Lower lobe of right lung (tissue), 2 donors: ENCODE measurements at places on chromosomes 4 and X. TPM values are rescaled to one million over a fixed set of nuclear protein-coding genes. Genes with fewer than 3 reads are reported as not detected.

DNA sequence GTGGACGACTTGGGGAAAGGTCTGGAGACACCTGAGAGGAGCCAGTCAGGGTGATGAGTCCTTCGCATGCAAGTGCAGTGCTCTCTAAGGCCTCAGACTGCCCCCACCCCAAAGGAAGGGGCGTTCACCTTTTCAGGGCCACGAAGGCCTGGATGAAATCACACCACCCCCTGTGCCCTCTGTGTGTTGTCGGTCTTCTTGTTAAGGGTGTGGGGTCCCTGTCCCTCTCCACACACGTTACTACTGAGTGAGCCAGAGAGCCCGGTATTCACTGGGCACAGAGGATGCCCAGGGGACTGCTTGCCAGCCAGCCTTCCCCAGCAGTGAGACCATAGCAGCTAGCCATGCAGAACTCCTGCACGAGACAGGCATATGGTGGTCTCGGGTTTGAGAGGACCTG, 72.0 kb downstream of the MTMR1 start:
- no peaks in the 10 kb centered on the region for H3K4me1 ChIP-seq
- H3K36me3 ChIP-seq: peaks cover 9% of the 10 kb centered on the region
- H3K4me3 ChIP-seq: no peak overlapping the region
- DNase-seq: no peak

DNA sequence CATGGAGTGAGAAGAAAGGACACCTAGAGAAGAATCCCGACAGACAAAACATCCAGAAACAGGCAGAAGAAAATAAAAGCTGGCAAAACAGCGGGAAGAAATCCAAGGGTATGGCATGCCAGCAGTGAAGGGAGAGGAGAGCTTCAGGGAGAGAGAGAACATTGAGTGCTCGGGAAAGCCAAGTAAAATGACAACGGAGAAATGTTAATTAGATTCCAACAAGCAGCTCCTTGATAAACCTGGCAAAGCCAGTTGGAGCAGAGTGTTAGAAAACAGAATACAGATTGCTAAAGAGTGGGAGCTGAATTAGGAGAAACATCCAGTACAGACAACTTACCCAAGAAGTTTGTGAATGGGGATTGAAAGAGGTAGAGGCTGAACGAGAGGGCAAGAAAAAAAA, 40.4 kb upstream of the MAOA start:
- DNase-seq: no peak
- no peak overlapping the region for H3K4me3 ChIP-seq
- no peaks in the 10 kb centered on the region for H3K36me3 ChIP-seq
- no peak overlapping the region for H3K27ac ChIP-seq

GRCh38 chrX:68827848-68828624, 785 bp upstream of the EFNB1 start:
- peak overlapping the region; percentile 89 for H3K27ac ChIP-seq
- H3K4me3 ChIP-seq: peak overlapping the region; percentile 75
- H3K36me3 ChIP-seq: no peaks in the 10 kb centered on the region
- H3K27me3 ChIP-seq: no peaks in the 10 kb centered on the region

The STPG2 gene
- total RNA-seq: 1.1 TPM

DNA sequence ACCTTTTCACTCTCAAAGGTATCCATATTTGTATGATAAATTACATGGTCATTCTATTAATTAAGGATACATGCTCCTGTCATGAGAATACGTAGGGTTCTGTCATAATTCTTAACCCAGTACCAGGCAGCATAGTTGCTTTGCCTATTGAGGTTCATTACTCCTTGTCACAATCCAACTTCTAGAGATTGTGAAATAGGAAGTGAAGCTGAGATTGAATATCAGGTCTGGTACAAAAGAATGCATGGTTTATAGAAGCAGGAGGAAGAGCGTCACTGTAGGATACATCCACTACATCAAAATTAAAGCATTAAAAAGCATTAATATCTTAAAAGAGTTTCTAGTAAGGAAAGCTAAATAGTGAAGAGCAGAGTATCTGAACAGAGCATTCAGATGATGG, 647.0 kb downstream of the IQCM start:
- H3K36me3 ChIP-seq: no peaks in the 10 kb centered on the region
- no peak for DNase-seq
- H3K27ac ChIP-seq: no peak overlapping the region

DNA sequence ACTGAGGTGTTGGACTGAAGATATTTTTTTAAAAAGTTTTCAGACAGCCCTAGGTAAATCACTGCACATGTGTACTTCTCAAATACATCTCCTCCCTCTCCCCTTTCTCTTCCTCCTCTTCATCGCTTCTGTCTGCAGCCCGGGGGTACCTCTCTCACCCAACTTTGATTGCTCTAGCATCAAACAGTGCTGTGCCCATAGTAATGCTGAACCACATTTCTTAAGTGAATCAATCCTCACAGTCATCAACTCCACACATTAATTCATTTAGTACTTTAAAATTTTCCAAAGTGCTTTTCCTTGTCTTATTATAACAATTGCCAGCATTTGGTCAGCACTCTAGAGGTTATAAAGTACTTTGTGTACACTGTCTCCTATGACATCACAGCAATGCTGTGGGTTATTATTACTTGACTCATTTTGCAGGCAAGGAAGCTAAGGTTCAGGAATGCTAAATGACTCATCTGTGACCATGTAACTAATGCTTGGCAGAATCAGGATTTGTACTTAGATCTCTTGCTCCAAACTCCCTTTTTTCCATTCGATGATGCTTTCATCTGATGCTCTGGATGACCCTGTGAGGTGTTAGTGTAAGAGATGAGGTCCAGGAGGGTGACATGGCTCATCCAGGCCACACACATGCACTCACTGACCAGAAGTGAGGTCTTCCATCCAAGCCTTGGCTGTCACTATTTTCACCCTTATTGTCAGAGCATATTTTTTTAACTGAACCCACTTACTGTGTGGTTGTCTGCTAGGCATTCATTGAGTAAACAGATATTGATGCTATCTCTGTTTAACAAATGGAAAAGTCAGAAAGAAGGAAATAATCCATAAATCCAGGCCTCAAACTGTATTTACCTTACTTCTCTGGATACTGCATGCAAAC, 58.8 kb downstream of the RHOH start:
- H3K27ac ChIP-seq: no peak overlapping the region
- no peaks in the 10 kb centered on the region for H3K36me3 ChIP-seq
- no peak overlapping the region for H3K4me3 ChIP-seq
- H3K27me3 ChIP-seq: no peaks in the 10 kb centered on the region

The GABRQ gene
- not detected for total RNA-seq

The GAGE12F gene
- not detected for total RNA-seq

The RPS6KA6 gene
- 1.9 TPM for total RNA-seq

GRCh38 chrX:120456973-120457372, 12.1 kb downstream of the LAMP2 start:
- no peak overlapping the region for H3K27ac ChIP-seq
- no peaks in the 10 kb centered on the region for H3K27me3 ChIP-seq
- peaks cover 14% of the 10 kb centered on the region for H3K36me3 ChIP-seq
- H3K4me1 ChIP-seq: peaks cover 18% of the 10 kb centered on the region
- H3K4me3 ChIP-seq: no peak overlapping the region

- no peak for DNase-seq
- no peak overlapping the region for H3K4me3 ChIP-seq
- H3K36me3 ChIP-seq: no peaks in the 10 kb centered on the region
- peaks cover 20% of the 10 kb centered on the region for H3K4me1 ChIP-seq
Observed at GRCh38 chr4:99205153-99205979, 13.7 kb downstream of the ADH6 start.

DNA sequence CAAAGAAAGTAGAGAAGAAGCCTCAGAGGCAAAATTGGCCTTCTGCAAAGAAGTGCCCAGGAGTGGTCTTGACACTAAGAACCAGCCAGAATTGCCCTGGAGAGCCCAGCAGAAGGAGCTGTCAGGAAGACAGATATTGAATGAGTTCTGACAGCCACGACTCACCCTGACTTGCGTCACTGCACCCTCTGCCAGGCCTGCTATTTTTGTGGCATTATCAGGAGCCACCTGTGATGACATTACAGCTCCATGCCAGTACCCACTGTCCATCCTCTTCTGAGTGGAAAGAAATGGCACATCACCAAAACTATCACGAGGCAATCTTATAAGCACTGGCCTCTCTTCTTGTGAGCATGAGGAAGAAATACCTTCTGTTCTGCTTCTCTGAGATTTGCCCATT, 67.7 kb downstream of the SMIM20 start:
- no peaks in the 10 kb centered on the region for H3K4me1 ChIP-seq
- H3K27ac ChIP-seq: no peak overlapping the region
- no peaks in the 10 kb centered on the region for H3K36me3 ChIP-seq
- H3K27me3 ChIP-seq: no peaks in the 10 kb centered on the region
- H3K4me3 ChIP-seq: no peak overlapping the region

The ABCG2 gene
- 9.1 TPM for total RNA-seq

The BEND2 gene
- 0.24 TPM for total RNA-seq

GRCh38 chrX:110450050-110450449, 91.4 kb downstream of the RTL9 start:
- no peaks in the 10 kb centered on the region for H3K27me3 ChIP-seq
- no peaks in the 10 kb centered on the region for H3K36me3 ChIP-seq
- no peak overlapping the region for H3K27ac ChIP-seq
- H3K4me1 ChIP-seq: no peaks in the 10 kb centered on the region
- no peak overlapping the region for H3K4me3 ChIP-seq
- DNase-seq: peak; percentile 61
